ENCODE measurements at places on chromosomes 2 and 18.

DNA sequence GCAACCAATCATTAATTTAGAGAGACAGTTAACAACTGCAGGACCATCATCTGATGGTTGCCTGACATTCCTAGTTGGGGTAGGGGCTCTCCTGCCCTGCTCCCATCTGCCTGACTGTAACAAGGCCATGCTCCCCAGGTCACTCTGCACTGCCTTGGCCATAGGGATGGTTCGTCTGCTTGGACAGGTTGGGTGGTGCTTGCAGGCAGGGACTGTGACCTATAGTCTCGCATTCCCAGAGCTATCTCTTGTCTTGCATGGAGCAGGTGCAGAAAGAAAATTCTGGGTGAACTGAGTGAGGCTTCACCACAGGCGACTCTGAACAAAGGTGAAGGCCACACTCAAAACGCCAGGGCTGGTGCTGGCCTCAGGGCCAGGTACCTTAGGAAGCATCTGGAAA, 64.7 kb downstream of the EMILIN2 start:
- DNase-seq: no peak

GRCh38 chr2:31411771-31412170, 2.8 kb downstream of the XDH start:
- DNase-seq: no peak

DNA sequence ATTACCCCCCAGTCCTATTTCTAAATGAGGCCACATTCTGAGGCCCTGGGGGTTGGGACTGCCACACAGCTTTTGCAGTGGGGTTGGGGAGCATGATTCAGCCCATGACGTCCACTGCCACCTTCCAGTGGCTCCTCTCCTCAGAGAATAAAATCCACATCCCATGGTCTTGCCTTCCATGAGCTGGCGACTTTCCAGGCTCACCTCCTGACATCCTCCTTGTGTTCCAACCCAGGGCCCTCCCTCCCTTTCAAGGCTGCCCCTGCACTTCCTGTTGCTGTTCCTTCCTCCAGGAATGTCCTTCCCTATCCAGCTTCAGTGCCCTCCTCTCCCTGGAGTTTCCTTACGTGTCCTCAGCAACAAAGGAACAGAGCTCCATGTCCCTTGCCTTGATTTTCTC, 187.3 kb upstream of the ID2 start:
- DNase-seq: no peak

- DNase-seq: no peak
These were observed 42.1 kb downstream of the IMPA2 start for GRCh38 chr18:12023375-12023774.

DNA sequence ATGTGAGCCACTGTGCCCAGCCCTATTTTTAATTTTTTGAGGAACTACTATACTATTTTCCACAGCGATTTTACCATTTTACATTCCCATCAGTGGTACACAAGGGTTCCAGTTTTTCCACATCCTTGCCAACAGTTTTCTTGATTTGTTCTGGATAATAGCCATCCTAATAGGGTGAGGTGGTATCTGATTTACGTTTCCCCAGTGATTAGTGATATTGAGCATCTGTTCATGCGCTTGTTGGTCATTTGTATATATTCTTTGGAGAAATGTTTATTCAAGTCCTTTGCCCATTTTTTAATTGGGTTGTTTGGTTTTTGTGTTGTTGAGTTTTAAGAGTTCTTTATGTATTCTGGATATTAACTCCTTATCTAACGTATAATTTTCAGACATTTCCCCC, 20.8 kb downstream of the TTC39C start:
- no peak for DNase-seq

- no peak for DNase-seq
These were observed 3.2 kb downstream of the RAB3GAP1 start for GRCh38 chr2:135055182-135055786.
